AML-193 (cell line): ENCODE measurements at places on chromosomes 7 and 10.

DNA sequence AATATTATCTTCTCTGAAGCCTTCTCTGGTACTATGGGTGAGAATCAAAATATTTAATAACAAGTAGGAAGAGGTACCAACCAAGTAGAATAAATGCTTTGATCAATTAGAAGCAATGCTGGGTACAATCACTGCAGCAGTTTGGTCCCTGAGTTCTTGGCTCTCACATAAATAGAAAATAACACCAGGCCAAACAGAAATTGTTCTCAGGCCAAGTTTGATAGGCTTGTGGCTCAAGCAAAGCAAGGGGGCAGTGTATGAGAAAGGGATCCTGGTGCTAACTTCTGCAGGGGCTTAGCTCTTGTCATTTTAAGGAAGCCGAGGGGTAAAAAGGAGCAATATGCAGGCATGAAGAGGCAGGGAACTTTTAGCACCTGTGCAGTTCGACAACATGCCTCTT is 146.8 kb upstream of the TMEM229A start:
- no peak for DNase-seq

DNA sequence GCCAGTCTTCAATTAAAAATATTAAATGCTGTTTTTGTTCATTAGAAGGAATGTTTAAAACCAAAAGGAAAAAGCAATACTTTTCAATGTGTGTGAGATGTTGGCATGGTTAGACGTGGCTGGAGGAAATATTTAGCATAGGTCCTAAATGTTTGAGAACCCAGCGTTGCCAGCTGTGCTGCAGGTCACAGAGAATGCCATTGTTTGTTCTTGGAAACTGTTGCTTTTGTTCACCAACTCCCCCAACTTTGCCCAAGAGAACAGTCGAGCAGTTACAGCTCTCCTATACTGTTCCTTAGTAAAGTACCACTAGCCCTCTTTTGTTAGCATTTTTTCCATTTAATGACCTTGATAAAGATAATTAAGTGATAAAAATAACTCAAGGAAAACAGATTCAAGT is 44.5 kb upstream of the ELMO1 start:
- no peak for DNase-seq

DNA sequence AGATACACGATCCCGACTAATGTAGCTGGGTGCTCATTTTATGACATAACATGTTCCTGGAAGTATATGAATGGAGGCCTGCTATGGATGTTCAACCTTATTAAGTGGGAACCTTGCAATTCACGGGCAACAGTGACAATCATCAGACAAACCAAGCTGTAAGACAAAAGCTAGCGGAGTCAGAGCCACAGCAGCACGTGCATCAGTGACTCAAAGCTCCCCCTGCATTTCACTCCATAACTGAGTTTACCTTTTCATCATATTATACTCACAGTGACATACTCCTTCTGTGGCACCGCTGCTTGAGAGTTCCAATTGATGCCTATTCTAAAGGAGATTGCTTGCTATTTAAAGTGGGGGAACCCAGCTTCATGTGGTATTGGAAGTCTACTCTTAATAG is 176.0 kb upstream of the PITRM1 start:
- no peak for DNase-seq

DNA sequence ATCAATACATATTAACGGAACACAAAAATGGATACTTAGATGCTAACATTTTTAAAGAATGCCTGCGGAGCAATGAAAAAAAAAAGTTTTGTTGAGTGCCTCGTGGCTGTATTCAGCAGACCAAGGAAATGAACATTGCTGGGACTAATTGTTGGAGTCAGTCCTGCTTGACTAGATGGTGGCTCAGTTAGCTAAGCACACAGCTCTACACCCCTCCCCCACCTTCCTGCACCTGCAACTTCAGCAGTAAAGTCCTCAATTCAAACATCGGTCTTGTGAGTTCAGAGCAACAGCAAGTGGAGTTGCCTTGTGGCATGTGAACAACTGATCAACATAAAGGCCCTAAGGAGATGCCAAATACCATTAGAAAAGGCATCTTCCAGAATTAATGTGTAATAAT is 326.0 kb upstream of the NPSR1 start:
- no peak for DNase-seq

DNA sequence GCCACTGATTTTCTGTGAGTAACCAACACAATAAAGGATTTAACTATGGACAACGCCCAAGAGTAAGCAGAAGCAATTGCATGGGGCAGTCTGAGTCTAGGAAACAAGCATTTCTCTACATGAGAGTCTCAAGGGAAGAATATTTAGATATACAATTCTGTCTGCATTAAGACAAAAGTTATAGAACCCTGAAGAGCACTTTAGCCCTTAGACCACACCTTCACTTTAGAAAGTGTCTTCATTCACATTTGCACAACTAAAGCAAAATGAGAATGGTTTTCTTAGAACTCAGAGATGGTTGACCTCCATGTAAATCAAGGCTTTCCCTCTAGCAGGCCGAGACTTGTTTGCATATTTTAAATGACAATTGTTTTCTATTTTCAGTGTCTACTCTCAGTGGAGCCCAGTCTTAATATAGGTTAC is 25.5 kb upstream of the TRIM24 start:
- no peak for DNase-seq

DNA sequence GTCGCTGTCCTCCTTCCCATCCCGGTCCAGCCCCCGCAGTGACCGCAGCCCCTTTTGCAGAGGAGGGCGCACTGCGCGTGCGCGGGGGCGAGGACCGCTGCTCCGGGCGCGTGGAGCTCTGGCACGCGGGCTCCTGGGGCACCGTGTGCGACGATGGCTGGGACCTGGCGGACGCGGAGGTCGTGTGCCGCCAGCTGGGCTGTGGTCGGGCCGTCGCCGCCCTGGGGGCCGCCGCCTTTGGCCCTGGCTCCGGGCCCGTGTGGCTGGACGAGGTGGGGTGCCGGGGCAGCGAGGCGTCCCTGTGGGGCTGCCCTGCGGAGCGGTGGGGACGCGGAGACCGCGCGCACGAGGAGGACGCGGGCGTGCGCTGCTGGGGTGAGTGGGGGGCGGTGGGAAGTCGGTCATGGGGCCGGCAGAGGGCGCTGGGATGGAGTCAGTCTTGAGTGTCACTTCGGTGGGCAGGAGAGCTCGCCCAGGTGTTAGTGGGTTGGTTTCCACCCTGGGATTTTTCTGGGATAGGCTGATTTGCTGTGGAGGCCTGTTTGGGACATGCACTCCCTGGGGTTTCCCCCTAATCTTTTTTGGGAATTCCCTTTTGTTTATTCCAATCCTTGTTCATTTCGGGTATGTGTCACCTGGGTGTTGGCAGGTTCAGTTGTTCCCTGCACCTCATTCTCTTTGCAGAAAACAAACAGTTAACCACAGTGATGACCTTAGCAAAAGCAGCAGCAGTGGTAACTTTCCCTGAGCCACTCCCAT is 11.6 kb downstream of the SCART1 start:
- no peak for DNase-seq

DNA sequence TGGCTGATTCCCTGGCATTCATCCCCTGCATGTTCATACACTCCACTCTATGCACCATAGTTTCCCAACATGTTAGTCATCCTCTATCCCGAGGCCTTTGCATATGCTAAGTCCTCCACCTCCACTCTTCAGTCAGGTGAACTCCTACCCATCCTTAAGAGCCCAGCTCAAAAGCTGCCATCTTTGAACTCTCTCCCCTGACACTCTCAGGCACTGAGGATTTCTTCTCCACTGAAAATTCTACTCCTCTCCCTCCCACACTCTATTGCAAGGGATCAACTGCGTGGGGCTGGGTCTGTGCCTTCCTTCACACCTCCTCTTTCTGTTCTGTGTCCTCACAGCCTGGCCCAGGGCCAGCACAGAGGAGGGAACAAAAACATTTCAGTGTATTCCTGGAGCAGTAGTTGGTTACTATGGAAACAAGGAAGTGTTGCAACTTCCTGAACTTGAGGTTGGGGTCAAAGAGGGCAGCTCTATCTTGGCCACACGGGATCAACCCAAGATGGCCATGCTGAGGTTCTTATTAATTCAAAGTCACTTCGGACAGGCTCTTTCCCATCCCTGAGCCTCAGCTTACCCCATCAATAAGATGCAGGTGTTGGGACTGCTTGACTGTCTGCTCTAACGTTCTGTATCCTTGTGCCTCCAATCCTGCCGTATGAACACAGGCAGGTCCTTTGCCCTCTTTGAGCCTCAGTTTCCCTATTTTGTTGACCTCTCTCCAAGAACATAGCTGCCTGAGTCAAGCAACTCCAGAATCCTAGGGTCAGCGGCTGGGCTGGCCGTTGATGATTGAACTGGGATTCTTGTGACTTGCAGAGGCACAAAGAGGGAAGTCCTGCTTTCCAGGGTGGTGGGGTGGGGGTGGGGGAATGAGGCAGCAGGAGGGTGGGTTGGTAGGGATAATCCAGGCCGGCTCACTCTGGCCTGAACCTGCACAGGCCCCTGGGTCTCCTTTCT is 15.5 kb downstream of the ZMIZ1 start:
- peak; percentile 96 for DNase-seq

DNA sequence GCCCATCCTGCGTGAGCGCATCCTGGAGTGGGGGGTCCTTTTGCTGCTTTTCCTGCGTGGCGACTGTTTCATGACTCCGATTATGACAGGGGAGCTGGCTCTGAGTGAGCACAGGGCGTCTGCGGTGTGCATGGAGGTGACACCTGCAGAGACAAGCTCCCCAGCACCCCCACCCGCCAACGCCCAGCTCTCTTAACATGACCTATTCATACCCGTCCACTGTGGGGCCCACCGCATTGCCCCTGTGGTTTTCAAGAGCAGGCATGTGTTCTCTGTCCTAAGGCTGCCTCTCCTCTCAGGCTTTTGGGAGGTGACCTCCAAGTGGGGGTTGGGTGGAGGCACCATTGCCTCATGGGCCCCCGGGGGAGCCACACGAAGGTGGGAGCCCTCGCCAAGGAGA is 500.7 kb downstream of the TCERG1L start:
- DNase-seq: no peak

GRCh38 chr7:94472608-94473007 is 37.0 kb upstream of the CASD1 start:
- no peak for DNase-seq

GRCh38 chr7:12759151-12759550 is 71.7 kb downstream of the ARL4A start:
- no peak for DNase-seq

DNA sequence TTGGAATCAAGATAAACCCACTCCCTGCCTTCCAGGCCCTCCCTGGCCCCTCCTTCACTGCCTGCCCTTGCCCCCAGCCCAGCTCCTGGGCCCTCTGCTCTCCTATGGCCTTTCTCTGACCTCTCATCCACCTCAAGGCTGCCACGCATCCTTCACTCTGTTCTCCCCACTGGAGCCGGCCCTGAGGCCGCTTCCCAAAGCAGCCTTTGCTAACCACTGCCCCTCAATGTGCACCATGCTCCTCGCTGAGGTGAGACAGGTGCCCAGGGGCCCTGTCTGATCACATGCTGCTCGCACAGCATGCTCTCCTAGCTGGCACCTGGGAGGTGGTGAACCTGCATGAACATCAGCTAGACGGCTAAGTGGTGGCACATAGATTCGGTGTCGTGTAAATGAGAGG is 138.5 kb upstream of the RET start:
- no peak for DNase-seq

GRCh38 chr7:112036071-112036470 is 170.1 kb downstream of the DOCK4 start:
- DNase-seq: no peak

DNA sequence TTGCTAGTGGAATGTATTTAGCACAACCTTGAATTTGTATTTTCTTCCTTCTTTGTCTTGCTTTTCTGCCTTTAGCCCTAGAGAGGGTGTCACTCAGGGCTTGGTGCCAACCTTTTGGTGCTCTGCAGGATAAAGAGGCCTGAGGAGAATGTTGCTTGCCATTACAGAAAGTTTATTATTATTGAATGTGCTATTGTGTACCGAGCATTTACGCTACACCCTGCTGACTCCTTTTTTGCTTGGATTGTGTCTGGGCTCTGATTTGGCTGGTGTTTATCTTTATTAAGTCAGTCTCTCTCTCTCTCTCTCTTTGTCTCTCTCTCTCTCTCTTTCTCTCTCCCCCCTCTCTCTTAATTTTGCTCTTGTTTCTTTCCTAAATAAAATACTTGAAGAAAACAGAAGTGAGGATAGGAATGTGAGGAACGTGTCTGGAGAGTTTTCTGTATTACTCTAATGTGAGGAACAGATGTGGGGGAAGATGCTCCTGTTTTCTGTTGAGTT is 284.4 kb upstream of the PHYHIPL start:
- DNase-seq: no peak

DNA sequence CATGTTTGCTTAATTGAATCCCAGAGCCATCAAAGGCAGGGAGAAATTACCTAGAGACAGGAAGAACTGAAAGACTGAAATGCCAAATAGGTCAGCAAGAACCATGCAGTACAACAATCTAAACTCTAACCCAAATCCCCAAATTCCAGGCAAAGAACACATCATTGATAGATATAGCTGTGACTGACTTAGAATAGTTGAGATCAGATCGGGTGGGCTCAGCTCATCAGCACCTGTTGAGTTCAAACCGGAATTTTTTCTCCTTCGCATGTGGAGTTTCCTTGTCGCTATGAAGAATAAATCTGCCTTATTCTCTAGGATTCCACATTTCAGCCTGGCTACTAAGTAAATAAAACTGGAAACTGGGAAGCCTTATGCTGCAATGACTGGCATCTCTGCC is 1.4 kb downstream of the ANKMY2 start:
- DNase-seq: no peak

DNA sequence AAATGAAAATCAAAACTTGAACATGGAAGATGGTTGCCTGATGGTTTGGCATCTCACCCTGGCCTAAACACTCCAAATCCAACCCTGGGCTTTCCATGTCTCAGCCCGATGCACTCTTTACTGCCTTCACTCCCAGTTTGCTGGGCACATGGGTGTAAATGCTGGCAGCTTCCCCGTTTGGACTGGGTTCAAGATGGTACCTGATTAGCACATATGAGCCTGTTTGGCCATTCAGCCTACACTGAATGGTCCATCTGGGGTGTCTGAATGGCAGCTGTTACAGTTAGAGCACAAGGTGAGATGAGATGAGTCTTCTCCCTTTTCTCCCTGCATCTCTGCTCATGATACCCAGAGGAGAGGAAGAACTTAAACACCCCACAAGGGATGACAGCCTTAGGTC is 37.1 kb downstream of the ATXN7L1 start:
- DNase-seq: no peak
